Sigmoid colon (tissue), 7 donors: ENCODE measurements at places on chromosomes 7 and 10.

- DNase-seq = peak; percentile 18
Observed at GRCh38 chr7:159007996-159008389, 136.7 kb downstream of the VIPR2 start.

DNA sequence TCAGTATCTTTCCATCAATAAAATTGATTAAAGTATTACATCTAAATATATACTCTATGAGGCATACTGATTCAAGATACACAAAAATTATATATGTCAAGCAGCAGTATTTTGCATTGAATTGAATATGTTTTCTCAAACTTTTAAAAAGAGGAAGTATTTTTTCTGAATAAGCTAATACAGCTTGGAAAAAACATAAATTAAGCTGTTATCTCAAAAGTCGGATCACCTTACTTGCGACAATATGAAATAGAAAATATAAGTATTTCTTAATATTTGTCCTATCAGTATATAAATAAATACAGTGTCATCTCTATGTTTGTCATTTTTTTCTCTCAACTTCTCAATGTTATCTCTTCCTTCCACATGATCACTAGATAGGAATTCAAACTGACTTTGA lies 139.3 kb downstream of the MBL2 start:
- DNase-seq = no peak

DNA sequence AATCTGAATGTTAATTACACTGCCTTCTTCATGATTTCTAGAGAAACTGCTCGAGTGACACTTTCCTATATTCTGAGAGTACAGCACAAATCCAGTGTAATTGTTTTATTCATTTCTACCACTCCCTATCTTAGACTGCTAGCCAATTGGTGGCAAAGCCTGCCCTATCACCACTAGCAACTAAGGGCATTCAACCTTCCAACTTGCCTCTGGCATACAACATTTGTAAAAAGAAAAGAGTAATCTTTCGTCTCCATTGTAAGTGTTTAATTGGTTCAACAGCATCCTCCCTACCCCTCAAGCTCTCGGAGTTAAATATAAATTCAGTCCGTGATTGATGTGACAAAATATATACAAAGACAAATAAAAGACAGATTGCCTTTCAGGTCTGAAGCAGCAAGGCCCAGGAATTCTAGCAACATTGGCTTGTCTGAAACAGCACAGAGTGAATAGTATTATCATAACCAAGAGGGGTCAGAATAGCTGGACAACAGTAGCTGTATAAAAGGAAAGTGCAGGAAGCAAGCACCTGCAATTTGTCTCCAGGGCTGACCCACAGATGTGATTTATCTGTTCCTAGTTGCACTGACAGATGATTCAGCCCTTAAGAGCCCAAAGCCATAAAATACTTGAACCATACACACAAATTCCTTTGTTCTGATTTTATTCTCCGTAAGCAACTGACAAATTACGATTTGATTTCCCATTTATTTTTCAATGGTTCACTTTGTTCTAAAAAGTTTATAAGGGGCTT lies 47.6 kb upstream of the ANKRD1 start:
- no peak for DNase-seq

- DNase-seq = no peak
Observed at GRCh38 chr7:48551652-48552051, 372.7 kb upstream of the CDC14C start.

- DNase-seq = no peak
Observed at GRCh38 chr10:21624951-21625350, 90.9 kb downstream of the MLLT10 start.

GRCh38 chr10:130656187-130656575 lies 520.0 kb downstream of the GLRX3 start:
- DNase-seq = no peak

DNA sequence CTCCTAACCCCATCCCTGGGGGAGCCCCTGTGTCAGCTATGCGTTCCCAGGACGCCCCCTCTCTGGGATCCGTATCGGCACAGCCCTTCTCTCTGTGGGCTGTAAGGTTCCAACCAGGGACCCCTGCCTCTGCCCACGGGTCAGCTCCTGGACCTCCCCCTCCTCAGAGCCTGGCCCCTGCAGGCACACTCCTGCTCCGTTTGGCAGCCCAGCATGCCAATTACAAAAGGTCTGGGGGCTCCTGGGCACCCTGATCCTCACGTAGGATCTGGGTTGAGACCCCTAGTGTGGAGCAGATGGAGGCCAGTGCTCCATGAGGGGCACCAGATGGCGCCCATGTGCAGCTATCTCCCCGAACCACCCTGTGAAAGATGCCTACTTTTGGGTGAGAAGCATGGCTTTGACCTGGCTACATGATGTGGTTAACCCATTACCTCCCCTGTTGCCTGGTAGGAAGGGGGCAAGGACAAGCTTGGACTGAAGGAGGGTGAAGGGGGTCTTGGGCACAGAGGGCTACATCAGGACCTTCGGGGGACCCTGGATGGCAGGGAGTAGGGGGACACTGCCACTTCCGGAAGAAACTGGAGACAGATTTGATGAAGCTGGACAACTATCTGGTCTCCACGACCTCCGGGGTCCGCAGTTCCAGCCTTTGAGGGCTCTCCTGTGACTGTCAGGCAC lies 9.0 kb downstream of the TACR2 start:
- DNase-seq = no peak

GRCh38 chr10:118220346-118220850 lies 121.7 kb downstream of the FAM204A start:
- DNase-seq = no peak

DNA sequence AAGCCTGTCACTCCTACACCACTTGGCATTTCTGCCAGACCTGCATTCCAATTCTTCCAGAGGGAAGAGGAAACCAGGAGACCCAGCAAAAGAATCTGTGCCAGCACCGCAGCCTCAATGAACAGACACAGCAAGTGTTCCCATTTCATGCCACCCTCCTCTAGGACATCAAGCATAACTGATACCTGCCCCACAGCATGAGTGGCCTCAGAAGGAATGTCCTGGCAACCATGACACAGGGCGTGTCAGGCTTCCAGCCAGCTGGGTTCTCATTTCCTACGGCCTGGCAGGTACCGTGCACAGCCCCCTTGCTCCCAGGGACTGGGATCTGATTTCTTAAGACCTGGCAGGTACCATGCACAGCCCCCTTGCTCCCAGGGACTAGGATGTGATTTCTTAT lies 7.8 kb downstream of the MAD1L1 start:
- no peak for DNase-seq

- no peak for DNase-seq
Observed at GRCh38 chr7:1564603-1565022, 5.2 kb downstream of the PSMG3 start.

GRCh38 chr7:28144266-28144665 lies 36.3 kb downstream of the JAZF1 start:
- DNase-seq = no peak

DNA sequence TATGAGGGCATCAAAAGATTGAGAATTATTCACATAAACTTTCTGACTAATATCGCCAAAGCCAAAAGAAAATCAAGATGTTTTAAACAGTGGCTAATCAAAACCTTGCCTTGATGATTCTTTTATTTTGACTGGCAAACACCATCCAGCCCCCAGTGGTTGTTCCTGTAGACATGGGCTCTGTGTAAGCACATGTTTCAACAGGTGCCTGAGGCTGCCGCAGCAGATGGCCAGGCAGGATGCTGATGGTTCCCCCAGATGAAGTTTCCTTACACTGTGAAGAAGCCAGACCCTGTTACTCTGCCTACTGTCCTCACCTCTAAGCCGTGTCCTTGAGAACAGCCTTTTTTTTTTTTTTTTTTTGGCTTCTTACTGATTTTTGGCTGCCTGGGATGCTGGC lies 146.5 kb downstream of the RAB11FIP2 start:
- DNase-seq = no peak
